ENCODE measurements at places on chromosomes 11 and 22.

DNA sequence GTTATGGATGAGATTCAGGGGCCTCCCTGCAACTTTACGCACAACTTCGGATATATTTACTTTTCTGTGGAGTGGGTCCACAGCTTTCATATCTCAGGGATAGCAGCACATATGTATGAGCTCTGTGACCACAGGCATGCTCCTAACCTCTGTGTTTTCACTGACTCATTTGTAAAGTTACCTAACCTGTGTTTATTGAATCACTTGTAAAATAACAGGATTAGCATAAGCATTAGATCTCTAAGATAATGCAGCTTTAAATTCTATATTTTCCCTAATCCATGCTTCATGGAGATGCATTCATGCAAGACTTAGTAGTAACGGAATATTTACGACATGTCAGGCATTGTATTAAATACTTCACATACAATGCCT is 47.9 kb upstream of the DDI1 start:
- DNase-seq = peak; percentile 63

GRCh38 chr22:43901976-43902643 is 10.3 kb upstream of the PNPLA5 start:
- peak; percentile 89 for DNase-seq

DNA sequence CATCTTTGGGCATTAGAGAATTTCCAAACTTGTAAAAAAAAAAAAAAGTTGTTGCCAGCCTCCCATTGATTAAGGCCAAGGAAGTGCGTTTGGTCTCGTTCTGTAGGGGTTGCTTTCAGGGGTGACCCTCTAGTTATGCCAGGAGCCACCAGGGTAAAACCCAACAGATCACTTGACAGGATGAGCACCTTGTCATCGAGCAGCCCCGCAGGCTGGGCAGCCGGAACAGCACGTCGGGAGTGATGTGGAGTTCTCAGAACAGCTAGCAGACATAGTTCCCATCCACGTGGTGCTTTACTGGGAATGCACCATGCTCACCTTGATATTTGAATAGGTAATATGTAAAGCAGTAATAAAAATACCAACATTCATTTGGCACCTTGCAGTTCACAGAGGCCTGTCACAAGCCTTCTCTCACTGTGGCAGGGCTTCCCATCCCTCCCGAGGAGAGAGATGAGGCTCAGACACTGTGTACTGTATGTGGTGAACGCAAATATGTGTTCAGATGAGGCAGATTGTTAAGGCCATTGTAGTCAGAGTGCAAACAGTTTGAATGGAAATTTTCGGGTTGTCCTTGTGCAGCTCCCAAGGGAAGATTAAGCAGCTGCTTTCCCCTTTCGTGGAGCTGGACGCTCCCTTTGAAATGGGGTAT is 70.9 kb upstream of the SORL1-AS1 start:
- DNase-seq = no peak

DNA sequence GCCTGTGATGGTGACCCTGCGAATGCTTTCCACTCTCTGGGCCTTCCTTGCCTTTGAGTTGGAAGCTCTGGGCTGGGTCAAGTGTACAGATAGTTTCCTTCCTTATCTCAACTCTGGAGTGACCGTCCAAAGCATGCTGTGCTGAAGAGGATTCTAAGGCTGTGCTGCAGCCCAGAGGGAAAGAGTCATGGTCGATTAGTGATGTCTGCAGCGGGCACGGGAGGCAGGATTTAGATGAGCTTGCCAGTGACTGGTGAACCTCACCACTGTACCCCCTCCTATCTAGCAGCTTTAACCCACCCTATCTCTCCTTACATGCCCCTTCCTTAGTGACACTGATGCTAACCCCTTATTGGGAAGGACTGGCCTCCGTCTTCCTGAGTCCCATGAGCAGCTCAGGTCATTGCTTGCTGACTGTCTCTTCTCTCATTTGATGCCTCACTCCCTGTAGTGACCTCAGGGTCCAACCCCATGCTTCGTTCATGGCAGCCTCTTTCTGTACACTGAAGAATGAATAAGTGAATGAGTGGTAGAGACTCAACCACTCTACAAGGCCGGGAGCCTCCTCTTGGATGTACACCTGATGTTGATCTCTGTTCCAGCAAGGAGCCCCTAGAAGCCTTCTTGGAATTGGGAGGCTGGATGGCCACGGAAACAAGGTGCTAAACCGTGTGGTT is 6.7 kb downstream of the GNAZ start:
- no peak for DNase-seq

- DNase-seq = peak; percentile 26
Observed at GRCh38 chr11:72263361-72263760, 19.4 kb upstream of the PHOX2A start.

GRCh38 chr22:26981541-26981940 is 324.2 kb downstream of the MIAT start:
- DNase-seq = peak; percentile 50

DNA sequence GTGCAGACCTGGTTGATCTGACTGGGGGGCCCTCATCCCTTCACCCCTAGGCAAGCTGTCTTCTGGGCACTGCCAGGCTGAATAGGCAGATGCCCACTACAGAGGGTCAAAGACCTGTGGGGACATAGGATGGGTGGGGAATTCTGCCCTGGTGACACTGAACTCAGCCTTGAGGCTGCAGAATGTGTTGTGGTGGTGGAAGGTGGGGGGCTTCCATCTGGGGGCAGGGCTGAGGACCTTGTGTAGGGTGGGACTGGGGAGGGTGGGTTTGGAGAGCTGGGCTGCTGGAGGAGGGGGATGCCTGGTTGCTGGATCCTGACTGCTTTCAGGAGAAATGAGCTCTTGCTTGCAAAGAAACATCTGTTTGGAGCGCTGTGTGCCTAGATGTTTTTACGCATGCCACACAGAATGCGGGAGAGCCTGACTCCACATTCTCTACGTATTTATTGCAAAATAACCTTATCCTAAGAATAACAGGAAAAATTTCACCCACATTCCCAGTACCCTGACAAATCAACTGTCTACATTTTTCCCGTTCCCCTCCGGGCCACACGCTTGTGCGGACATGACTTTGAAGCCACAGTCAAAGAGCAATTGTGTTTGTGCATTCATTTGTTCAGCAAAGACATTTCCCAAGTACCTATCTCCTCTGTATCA is 18.3 kb downstream of the SMIM38 start:
- DNase-seq = peak; percentile 23

DNA sequence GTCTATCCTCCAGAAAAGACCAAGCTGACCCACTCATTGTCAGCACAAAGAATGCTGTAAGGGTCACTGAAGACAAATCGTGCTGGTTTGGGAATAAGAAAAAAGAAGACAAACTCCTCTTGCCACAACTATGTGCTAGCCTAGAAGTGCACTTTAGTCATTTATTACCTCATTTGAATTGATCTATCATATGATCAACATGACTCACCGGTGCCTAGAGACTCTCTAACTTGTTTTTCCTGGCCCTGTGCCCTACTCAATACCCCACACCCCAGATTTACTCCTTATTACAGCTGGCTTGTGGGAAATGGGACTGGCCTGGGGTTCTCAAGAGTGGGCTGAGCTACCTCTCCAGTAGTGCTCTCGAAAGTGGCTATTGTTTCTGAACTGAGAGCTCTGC is 35.9 kb upstream of the HORMAD2 start:
- peak; percentile 92 for DNase-seq

- no peak for DNase-seq
Observed at GRCh38 chr11:8234910-8235309, 28.8 kb downstream of the LMO1 start.

GRCh38 chr11:110716361-110716760 is 4.1 kb upstream of the ARHGAP20 start:
- peak; percentile 60 for DNase-seq

- no peak for DNase-seq
Observed at GRCh38 chr11:9208726-9209501, 56.2 kb downstream of the DENND5A start.

- DNase-seq = no peak
Observed at GRCh38 chr11:46778416-46778815, 59.4 kb downstream of the F2 start.

- no peak for DNase-seq
Observed at GRCh38 chr22:41745968-41746367, 46.7 kb downstream of the MEI1 start.

DNA sequence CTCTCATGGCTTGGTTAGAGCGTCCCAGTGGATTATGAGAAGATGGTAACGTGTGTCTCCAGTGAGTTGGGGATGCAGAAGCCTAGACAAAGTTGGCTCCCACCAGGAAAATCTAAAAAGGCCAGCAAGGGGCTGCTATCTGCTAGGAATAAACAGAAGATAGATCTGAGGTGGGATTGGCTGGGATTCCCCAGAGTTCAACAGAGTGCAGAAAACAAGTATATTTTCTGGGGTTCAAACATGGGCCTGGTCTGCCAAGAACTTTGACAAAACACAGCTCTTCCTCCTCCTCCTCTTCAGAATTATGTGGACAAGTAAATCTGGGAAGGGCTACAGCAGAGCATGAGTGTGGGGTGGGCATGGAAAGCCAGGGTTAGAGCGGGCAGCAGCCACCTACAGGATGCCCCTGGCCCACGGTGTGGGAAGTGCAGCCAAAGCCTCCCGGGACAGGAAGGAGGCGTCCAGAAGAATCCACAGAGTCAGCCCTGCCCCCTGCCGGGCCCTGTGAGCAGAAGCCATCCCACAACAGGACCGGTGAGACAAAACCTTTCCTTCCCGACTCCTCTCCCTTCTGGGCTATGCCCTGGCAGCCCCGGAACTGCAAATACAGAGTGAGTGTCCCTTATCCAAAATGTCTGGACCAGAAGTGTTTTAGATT is 67.1 kb downstream of the CD82 start:
- DNase-seq = peak; percentile 34

- DNase-seq = no peak
Observed at GRCh38 chr22:30535182-30535581, 11.4 kb downstream of the SEC14L6 start.

GRCh38 chr11:83087035-83087434 is 15.3 kb upstream of the RAB30 start:
- no peak for DNase-seq

DNA sequence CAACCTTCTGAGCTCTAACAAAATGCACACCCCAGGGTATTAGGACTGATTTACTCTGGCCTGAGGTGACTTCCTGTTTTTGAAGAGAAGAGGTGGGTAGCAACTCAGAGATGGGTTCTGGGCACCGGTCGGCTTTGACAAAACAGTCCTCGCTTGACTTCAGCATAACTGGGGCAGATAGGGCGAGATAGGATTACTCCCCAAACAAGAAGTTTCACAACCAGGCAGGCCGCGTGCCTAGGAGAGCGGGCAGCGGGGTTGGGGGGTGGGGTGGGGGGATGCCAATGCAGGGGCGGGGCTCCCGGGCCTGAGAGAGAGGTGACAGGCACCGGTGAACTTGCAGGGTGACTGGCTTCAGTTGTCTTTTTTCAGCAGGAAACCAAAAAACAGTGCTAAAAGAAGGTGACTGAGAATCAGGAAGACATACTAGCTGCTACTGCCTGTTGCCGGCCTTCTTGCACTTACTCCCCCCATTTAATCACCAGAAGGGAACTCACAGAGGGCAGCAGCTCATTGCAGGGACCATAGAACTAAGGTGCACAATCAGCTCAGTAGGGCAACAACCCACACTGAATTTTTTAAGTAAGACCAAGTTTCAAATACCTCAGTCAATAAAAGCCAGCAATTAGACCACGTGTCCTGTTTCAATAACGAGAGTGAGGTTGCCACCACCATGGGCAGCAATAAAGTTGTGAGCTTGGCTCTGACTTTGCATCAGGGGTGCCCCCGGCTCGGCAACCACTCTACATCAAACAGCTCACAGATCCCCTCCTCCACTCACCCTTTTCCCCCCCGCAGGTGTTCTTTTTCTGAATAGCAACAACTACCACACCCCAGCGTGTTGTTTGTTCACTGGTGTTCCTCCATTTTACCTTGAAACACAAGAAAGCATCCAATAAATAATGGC is 37.2 kb upstream of the ETS1 start:
- no peak for DNase-seq

DNA sequence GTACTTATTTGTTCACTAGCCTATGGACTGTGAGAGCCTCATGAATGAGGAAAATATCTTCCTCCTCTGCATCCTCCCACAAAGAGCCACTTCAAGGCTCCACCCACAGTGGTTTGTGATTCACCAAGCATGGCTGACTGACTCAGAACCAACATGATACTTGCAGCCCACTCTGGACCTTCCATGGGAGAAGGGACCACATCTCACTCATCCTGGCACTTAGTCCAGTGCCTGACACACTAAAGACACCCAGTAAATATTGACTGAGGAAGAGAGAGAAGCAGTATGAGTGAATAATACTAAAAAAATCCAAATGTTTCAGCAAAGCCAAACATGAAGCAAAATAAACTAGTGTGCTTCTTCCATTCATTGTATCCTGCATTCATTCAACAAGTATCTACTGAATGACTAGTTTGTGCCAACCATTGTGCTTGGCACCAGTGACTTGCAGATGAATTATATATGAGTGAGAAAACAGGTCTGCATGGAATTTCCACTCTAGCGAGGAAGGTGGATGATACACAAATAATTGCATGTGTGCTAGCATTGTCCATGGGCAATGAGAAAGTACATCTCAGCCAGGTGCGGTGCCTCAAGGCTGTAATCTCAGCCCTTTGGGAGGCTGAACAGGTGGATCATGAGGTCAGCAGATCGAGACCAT is 54.9 kb upstream of the BLID start:
- DNase-seq = peak; percentile 95

GRCh38 chr11:46666516-46666915 is 33.9 kb downstream of the ARHGAP1 start:
- no peak for DNase-seq

DNA sequence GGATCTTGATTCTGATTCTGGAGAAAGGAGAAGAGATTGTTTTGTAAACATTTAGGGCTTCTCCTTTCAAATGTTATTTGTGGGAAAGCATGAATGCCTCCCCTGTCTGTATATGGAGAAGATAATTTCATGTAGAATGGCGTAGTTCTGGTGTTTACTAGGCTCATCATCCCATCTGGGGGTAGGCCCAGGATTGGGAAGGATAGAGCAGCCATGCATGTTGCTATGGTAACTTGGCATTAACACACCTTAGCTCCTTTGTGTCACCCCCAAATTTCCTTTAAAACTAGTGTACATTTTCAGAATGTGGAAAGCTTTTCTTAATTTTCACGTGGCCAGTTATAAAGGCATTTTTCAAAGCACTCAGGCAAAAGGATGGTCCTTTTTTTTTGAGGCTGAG is 57.5 kb upstream of the EED start:
- DNase-seq = no peak

DNA sequence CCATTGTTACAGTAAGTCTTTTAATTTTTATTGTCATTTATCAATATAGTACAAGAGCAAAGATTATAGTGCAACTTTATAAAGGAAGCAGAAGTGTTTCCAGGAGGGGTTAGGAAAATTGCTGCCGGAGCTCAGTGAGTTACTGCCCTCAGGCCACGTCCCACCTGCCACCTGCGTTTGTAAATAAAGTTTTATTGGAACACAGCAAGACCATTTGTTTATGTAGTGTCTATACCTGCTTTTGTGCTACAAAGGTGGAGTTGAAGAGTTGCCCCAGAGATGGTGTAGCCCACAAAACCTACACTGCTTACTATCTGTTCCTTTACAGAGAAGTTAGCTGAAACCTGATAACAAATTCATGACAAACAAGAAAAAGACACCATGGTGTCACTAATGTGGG is 437.8 kb upstream of the B3GAT1 start:
- no peak for DNase-seq

All from fibroblast of skin of right biceps (primary cell).